Activated effector memory CD4-positive, alpha-beta T cell treated with Interleukin-2 at 50 U/mL for 16 hours (primary cell): ENCODE measurements at places on chromosomes 11 and 22.

GRCh38 chr11:396948-397548 is 3.0 kb downstream of the PKP3 start:
- no peak for DNase-seq

- DNase-seq: no peak
Measured at GRCh38 chr11:548700-549603, 11.6 kb downstream of the LMNTD2 start.

GRCh38 chr11:120013325-120014250 is 124.3 kb downstream of the TRIM29 start:
- DNase-seq: no peak

DNA sequence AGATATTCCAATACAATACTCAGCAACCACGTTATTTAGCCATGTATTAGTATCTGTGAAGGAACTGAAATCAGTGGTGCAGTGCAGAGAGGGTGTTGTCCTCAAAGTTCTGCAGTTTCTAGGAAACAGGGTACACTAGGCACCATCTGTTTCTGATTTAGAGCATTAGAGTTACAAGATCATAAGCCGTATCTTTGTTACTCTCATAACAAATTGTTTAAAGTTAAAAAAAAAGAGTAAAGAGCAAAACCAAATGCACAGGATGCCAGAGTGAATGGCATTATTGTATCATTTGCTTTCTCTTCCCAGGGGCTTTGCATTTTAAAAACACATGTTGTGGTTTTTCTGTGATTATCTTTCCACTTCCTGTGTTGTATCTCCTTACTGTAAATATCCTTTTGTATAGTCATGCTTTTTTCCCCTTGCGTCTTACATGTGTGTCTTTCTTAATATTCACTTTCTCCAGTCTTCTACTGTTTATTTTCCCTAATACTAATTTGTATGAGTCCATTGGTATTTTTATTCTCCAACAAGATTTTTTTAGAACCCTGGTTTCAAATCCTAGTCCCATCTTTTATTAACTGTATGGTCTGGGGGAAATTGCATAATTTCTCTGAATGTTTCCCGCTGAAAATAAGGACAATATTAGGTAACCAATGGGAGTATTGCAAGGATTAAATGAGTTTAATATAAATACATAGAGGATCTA is 15.2 kb upstream of the NUP160 start:
- no peak for DNase-seq

- DNase-seq: no peak
Measured at GRCh38 chr11:76638270-76639197, 32.0 kb downstream of the LRRC32 start.
